ENCODE measurements at places on chromosomes 12 and 14. TPM values are rescaled to one million over a fixed set of nuclear protein-coding genes. Genes with fewer than 3 reads are reported as not detected.

DNA sequence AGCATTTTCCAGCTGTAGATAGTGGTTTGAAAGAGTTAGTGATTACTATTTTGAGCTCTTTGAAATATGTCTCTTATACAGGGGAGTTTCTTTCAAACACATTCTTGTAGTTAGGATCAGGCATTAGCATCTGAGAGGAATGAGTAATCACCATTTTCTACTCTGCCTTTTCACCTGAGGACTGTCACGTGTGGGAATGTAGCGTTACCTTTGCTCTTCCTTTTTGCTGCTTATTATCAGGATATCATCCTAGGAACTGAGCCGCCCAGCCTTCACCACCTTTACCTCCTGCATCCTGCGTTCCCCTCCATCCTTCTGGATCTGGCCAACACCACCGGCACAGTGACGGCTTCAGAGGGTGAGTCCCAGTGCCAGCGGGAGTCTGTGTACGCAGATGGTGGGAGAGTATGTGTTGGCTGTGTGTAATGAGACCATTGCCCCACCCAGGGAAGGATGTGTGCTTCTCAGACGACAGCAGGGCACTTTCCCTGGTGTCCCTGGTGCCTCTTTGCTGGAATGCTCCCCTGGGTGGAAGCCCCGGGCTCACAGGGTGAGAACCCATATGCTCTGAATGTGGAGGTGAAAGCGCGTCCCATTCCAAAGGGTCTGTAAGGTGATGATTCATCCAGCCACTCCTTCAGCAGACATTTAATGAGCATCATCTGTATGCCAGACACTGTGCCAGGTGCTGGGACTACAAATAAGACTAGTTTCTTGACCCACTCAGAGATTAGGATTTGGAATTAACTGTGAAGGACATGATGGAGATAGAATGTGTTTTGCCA is 27.5 kb downstream of the GSG1 start:
- peaks cover 2% of the 10 kb centered on the region for H3K36me3 ChIP-seq
- H3K4me1 ChIP-seq: no peaks in the 10 kb centered on the region
- no peak overlapping the region for H3K4me3 ChIP-seq
- no peak overlapping the region for H3K27ac ChIP-seq
- H3K27me3 ChIP-seq: no peaks in the 10 kb centered on the region

LAG3 gene
- 0.42 TPM for total RNA-seq

DNA sequence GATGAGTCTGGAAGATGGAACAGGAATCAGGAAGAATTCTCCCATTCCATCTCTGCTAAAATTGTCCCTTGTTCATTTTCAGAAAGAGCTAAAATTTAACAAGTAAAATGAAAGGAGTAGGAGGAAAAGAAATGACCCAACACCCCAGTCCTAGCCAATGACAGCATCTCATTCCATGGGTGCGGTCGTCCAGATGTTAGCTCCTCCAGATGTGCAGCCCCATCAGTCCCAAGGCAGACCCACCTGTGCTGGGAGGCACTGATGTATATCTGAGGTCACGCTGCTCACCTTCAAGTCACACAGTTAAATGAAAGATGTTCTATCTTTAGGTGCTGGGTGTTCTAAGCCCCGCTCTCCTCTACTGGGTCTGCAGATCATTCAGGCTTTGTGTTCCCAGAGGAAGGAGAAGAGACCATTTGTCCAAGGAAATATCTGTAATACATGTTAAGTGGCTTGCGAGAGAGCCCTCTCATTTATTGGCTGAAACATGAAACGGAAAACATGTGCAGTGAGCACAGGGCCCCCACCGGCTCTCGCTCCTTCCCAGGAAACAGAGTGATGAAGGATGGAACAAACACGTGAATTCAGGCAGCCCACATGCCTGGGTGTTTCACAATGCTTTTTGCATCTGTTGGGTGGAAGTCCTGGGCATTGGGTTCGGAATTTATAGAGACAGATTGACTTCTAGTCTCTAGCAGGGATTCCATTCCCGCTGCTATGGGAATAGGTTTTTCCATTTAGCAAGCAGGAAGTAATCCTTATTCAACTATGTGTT is 294.6 kb downstream of the NUAK1 start:
- no peaks in the 10 kb centered on the region for H3K27me3 ChIP-seq
- H3K27ac ChIP-seq: no peak overlapping the region
- no peak for DNase-seq
- no peaks in the 10 kb centered on the region for H3K4me1 ChIP-seq
- H3K4me3 ChIP-seq: no peak overlapping the region

SYNDIG1L gene
- 0.08 TPM for total RNA-seq
